ACHN (cell line): ENCODE measurements at places on chromosomes 4 and X.

DNA sequence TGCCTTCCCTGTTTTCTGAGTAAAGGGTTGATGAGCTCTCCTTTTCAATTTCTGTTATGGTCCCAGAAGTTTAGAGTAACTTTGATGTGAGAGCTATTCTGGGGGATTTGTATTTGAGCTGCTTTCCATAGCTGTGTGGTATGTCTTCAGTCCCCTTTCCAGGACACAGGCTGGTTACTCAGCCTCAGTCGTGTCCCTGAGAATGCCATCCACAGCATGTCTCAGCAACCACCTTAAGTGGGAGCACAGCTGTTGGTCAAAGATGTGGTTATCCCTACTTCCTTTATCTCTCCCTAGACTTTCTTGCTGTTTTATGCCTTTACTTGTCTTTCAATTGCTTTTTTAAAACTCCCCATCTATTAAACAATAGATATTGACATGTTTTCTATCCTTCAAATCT, 37.8 kb downstream of the RNF175 start:
- DNase-seq = no peak

- DNase-seq = no peak
Measured at GRCh38 chrX:118519411-118520215, 24.0 kb downstream of the DOCK11 start.

- peak; percentile 31 for DNase-seq
Measured at GRCh38 chrX:127574829-127575228, 477.4 kb downstream of the ACTRT1 start.

- DNase-seq = no peak
Measured at GRCh38 chr4:42237451-42237850, 85.0 kb upstream of the BEND4 start.

DNA sequence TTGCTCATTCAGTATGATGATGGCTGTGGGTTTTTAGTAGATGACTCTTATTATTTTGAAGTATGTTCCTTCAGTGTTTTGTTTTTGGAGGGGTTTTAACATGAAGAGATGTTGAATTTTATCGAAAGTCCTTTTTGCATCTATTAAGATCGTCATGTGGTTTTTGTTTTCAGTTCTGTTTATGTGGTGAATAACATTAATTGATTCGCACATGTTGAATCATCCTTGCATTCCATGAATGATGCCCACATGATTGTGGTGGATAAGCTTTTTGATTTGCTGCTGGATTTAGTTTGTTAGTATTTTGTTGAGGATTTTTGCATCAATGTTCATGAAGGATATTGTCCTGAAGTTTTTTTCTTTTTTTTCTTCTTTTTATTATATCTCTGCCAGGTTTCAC, 347.4 kb upstream of the EPHA5 start:
- DNase-seq = no peak

DNA sequence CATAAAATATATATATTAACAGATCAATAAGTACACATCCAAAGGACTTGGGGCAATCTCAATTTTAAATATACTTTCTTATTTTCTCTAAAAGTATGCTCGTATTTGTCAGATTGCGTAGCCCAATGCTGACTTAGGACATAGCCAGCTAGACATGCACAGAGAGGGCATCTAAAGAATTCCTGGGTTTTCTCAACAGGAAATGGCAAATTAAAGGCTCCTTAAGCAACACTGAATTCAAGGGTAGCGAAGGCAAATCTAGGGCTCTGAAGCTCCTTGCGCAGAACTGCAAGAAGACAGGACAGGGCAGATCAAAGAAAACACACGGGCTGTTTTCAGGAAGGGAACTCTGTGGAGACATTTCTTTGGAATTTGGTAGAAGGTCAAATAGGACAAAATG, 94.6 kb upstream of the FTHL17 start:
- no peak for DNase-seq

- no peak for DNase-seq
Measured at GRCh38 chr4:140497747-140498636, at the start of gene MGAT4D. Gene MGAT4D, minus strand, starts transcription at chr4:140498293. Its CDS starts 71 bp downstream, at chr4:140498222.

GRCh38 chr4:81427344-81427821, 44.3 kb downstream of the RASGEF1B start:
- DNase-seq = peak; percentile 6

GRCh38 chrX:38500141-38500540, 61.2 kb upstream of the TSPAN7 start:
- no peak for DNase-seq

- no peak for DNase-seq
Measured at GRCh38 chr4:183107891-183108459, 8.9 kb downstream of the WWC2 start.
